Activated CD4-positive, alpha-beta T cell treated with anti-CD3 and anti-CD28 coated beads, Interleukin-2, Interleukin-6, amounts not matched to agents 100 ng/mL and 50 ng/mL, durations not matched to agents 16 hours and 8 hours (primary cell): ENCODE measurements at places on chromosomes 16 and 17.

- DNase-seq: peak; percentile 32
Measured at GRCh38 chr17:34207572-34207971, 47.5 kb upstream of the CCL2 start.

- DNase-seq: peak; percentile 38
Measured at GRCh38 chr17:4968486-4969046, 949 bp upstream of the SPAG7 start.

- no peak for DNase-seq
Measured at GRCh38 chr16:78137179-78137578, 37.7 kb downstream of the WWOX start.

DNA sequence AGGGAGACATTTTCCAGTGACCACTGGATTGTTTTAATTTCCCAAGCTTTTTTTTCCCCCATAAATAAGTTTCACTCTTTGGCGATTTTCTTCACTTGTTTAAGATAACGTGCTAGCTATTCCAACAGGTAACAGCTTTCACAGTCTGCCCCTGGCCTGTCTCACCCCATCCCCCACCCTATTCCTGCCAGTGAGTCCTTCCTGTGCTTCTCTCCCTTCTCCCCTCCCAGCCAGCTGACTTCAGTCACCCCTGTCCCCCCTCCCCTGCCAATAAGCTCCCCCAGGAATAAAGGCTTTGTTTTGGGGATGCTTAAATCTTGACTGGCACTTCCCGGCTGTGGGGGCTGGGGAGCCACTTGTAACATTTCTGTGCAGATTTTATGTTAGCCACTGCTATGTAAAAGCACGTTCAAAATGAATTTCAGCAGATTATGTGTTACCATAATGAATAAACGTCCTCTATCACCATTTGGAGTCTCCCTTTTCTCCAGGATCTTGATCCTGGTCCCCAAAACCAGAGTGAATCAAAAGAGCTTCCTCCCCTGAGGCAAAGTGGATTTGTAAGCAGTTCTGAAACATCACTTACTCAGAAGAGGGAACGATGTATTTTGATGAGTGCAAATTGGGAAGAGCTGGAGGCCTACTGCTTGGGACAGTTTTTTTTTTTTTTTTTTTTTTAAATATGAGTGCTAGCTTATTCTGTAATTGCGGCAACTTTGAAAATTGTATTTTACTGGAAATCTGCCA, 58.2 kb downstream of the IGF2BP1 start:
- DNase-seq: no peak
